ENCODE measurements at places on chromosomes 2 and 18. TPM values are rescaled to one million over a fixed set of nuclear protein-coding genes. Genes with fewer than 3 reads are reported as not detected.

DNA sequence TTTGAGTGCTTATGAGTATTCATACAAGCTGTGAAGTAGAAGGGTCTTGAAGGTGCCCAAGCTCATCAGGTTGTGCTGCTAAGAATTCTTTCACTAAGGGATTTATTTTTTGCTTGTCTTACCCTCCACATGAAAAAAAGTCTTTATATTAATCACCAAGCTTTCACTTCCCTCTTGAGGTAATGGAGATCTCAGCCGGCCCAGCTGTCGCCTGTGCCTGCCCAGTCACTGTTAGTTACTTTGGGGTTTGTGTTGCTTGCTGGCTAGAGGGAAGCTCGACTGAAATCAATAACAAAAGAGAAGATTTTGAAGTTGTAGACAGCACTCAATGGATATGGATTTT, 21.9 kb downstream of the MC2R start:
- peak; percentile 22 for DNase-seq

DNA sequence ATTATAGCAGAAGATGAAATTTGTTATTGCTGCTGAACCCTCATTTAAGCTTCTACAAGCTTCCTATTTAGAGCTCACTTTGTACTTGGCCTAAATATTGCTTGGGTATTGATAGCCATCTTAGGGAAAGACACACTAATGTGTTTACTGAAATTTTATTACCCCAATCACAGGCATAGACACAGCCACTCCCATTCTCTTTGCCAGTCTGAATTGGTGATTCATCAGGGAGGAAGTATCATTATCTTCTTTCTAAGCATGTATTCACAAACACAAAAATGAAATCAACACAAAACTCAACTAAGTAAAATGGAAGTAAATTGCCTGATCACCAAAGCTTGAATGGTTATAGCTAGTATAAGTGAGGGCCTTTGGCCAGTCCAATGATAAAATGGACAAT, 666.3 kb downstream of the TSN start:
- DNase-seq: no peak

DNA sequence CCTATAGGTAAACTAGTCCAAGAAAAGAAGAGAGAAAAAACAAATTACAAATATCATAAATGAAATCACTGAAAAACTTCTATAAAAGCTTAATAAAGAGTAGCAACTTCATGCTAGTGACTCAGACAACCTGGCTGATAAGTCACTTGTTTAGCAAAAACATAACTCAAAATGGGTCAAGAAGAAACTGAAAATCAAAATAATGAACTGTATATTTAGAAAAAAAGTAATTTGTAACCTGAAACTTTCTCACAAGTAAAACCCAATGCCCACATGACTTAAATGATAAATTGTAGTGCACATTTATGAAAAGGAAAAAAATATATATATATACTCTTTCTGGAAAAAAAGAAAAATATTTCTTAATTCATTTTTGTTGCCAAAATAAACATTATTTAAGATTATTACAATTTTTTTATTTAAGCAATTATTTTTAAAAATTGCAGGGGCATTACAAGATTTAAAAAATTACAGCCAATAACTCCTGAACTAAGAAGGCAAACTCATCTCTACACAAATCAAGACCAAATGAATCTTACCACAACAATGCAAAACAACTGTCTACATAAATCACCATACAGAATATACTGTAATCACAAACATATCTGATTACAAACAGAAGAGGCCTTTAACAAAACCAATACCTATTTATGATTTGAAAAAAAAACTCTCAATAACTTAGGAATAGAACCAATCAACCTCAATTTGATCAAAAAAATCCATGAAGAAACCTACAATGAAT, 406.3 kb downstream of the CDH7 start:
- no peak for DNase-seq

The CCDC178 gene
- total RNA-seq: not detected

The PAX8 gene
- total RNA-seq: 2.3 TPM

The RUFY4 gene
- total RNA-seq: not detected
